ENCODE measurements at places on chromosomes 5 and 9.

- no peak for DNase-seq
These were observed 60.1 kb downstream of the CDH18 start for GRCh38 chr5:19927919-19928318.

DNA sequence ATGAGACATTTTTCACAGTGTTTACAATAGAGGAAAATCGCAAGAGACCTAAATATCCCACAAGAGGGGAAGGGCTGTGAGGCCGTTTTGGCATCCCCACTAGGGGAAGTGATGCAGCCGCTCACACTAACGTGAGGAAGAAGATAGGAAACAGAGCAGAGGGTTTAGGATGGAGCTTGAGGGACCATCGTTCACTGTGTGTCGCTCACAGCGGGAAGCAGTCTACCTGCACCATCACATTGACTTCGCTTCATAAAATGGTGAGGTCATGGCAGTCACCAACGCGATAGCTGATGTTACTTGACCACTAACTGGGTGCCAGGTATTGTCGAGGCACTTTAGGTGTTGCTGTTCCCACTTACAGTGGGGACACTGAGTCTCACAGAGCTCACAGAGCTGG lies 35.6 kb downstream of the PRRX2 start:
- no peak for DNase-seq

- DNase-seq = peak; percentile 36
These were observed 1.8 kb downstream of the PTGES2 start for GRCh38 chr9:128125580-128126354.

DNA sequence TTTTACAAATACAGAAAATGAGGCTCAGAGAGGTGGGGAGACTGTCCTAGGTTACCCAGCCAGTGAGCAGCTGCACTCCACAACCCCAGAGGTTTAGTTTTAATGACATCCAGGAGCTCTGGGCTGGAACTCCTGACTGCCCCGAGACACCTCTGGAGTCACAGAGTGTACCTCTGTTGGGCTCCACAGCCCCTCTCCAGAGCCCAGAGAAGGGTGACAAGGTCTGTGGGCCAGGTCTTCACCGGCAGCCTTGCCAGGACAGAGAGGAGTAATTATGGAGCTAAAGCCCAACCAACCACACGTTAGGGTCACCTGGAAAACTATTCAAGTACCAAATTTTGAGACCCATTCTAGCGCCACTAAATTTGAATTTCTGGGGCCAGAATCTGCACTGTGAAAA lies 11.1 kb downstream of the CDX1 start:
- DNase-seq = no peak

DNA sequence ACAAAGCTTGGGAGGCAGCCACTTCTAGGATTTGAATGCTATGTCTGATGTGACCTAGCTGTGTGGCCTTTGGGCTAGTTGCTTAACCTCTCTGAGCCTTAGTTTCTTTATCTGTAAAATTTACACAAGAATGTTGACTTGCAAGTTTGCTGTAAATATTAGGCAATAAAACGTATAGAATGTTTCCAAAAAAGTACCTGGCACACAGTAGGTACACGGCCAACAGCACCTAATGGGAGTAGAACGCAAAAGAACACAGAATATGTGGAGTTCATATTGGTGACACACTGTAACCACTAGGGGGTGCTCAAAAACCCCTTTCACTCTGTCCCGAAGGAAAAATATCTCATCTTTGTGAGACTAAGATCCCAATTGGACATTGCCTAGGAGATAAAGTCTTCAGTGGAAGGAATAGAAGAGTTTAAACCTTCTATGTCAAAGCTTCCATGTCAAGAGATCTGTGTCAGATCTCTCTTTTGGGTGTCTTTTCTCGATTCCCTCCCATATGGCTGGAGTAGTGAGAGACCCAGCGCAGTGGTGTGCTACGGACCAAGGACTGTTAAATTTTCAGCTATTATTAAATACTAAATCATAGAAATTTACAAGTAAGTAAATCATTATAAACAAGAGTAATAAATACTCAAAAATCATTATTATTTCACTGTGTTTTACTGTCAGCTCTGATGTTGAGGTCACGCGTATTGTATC lies 145.4 kb upstream of the RAD23B start:
- peak; percentile 25 for DNase-seq

- peak; percentile 39 for DNase-seq
These were observed 18.5 kb upstream of the EXOC3 start for GRCh38 chr5:424301-425110.
